ENCODE measurements at places on chromosomes 13 and 19.

GRCh38 chr13:57123681-57124080 lies 17.0 kb upstream of the PRR20A start:
- DNase-seq, result no peak

- no peak for DNase-seq
Measured at GRCh38 chr13:25141042-25141441, 31.0 kb downstream of the AMER2 start.

DNA sequence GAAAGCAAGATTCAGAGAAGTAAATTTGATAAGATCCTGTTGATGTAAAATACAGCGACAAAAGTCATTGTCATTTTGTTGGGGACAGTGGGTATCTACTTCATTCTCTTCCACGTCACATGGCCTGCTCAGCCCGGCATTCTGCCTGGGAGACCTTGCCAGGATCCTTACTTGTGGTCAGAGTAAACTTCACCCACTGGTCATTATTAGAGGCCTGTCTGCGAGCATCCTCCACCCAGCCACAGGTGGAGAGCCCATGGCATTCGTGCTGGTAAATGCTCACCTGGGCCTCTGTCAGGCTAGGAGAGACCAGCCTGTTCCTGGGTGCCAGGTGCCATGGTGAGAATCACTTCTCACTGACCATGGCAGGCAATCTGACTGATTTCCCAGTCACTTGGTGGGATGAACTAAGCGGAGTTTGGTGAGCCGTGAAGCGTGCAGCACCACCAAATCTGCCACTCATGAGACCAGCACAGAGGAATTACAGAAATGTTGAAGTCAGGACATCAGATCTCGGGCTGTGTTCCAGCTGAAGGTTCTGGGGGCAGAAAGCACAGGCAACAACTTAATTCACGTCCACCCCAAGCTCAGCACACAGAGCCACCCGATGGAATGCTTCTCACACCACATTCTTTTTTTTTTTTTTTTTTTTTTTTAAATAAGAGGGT lies 107.0 kb downstream of the SIPA1L3 start:
- DNase-seq, result no peak

- no peak for DNase-seq
Measured at GRCh38 chr13:48955536-48955935, 20.2 kb upstream of the FNDC3A start.

GRCh38 chr19:58209577-58209976 lies 19.1 kb upstream of the ZNF544 start:
- DNase-seq, result no peak

GRCh38 chr19:32691291-32691951 lies at the start of gene NUDT19:
NUDT19 (plus strand) TSS chr19:32691821; CDS start chr19:32691961, 140 bp downstream.
- no peak for DNase-seq

DNA sequence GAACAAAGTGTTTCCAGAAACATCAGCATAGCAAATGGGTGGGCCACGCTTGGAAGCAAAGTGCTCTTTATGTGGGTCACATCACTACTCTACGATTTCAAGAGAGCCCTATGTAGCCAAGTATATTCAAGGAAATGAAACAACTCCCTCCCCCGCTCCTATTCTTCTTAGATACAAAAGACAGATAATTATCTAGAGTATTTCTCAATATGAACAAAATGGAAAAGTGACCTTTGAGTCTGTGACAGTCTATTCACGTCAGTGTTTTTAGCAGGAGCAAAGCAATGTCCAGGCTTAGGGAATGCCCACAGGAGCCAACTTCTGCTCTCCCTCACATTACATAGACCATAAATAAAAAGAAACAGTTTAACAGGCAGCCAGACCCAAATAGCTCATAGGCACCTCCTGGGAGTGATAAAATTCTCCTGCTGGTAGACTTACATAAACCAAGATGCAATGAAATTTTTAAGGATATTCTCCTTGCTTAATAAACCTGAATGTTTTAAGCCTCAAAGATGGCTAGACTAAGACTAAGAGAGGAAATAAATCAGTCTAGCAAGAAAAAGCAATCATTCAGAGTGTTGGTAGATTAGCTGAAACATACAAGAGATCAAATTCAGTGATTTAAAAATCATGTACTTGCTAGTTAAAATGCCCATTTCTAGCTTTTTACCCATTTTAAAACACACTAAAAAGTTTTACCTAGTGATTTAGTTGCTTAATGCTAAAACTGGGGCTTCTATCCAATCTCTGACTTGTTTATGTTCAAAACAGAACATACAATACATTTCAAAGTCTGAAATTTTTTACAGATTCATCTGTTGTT lies 182.8 kb downstream of the RGCC start:
- no peak for DNase-seq

All from stimulated activated CD4-positive, alpha-beta T cell treated with anti-CD3 and anti-CD28 coated beads, Interleukin-1b, Interleukin-23, amount 100 ng/mL, for 24 hours (primary cell).